Stimulated activated CD4-positive, alpha-beta T cell treated with anti-CD3 and anti-CD28 coated beads, TNF-alpha, amount 100 ng/mL, for 24 hours (primary cell): ENCODE measurements at places on chromosomes 16 and 17.

DNA sequence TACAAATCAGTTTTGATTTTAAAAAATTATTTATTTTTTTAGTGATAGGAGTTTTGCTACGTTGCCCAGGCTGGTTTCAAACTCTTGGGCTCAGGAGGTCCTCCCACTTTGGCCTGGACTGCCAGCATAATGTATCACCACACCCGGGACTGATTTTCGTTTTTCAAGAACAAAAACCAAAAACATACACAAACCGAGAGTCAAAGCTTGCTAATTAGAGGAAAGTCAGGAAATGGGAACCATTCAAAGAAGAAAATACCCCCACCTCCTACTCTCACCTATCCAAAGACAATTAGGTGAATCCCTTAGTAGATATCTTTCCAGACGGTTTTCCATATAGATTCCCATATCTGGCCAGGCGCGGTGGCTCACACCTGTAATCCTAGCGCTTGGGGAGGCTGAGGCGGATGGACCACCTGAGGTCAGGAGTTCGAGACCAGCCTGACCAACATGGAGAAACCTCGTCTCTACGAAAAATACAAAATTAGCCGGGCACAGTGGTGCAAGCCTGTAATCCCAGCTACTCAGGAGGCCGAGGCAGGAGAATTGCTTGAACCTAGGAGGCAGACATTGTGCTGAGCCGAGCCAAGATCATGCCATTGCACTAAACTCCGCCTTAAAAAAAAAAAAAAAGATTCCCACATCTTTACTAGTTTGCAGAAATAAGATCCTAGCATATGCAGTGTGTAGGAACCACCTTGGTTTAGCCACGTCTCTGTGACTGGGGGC is 883 bp upstream of the SPN start:
- DNase-seq: no peak

DNA sequence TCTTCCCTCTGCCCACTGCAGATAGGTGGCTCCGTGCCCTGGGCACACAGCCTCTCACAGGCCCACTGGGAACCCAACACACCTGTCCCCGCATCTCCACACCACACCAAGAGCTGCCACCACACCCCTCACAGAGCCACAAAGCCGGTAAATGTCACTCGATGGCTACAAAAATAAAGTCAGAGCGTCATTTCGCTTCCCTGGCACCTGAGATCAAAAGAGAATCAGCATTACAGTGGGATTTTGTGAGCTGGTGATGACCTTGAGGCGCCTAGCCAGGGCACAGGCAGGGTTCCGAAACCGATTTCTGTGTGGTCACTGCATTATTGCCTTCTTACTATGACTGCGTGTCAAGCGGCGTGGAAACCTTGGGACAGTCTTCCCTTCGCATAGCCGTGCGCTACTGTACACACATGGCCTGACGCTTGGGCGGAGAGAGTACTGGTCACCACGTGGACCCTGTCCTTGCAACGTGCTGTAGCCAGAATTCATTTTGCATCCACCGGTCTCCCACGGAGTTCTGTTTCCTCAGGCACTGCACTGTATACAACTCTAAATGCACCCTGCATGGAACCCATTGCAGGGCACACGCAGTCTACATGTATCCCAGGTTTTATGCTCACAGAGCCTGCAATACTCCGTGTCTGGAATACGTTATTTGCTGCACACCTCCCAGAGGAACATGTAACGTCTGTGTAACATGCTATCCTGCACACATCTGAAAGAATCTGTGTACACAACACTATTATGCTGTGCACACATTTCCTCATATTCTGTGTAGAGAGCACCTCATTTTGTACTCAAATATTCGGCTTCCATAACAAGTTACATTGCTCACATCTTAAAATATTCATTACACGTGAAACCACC is 5.8 kb upstream of the FOXF1 start:
- no peak for DNase-seq

DNA sequence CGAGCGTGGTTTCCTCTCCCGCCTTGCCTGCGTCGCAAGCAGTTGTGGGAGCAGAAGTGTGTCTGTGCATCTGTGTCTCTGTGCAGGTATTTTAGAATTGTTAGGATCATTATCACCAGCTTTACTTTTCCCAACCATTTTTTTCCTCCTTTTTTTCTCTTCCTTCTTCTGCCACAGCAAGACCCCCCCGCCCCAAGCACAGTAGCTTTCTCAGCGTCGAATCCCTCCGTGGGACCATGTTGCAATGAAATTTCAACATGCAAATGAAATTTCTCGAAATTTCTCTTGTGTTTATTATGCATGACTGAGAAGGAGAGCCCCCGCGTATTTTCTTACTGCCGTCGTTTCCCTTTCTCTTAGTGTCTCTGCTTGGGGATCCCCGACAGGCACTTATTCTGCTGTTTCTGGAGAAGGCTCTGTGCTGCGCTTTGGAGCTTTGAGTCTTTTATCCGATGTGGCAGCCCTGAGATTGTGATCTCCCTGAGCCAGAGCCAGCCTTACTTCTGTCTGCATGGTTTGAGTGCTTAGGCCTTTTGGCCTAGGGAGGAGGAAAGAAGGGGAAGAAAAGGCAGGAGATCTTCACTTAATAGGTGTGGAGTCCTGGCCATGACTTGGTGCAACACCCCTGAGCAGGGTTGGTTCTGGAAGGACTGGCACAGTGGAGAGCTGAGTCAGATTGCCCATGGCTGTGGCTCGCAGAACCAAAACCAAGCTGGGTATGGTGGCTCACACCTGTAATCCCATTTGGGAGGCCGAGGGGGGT is 5.0 kb downstream of the ARMC7 start:
- DNase-seq: no peak

DNA sequence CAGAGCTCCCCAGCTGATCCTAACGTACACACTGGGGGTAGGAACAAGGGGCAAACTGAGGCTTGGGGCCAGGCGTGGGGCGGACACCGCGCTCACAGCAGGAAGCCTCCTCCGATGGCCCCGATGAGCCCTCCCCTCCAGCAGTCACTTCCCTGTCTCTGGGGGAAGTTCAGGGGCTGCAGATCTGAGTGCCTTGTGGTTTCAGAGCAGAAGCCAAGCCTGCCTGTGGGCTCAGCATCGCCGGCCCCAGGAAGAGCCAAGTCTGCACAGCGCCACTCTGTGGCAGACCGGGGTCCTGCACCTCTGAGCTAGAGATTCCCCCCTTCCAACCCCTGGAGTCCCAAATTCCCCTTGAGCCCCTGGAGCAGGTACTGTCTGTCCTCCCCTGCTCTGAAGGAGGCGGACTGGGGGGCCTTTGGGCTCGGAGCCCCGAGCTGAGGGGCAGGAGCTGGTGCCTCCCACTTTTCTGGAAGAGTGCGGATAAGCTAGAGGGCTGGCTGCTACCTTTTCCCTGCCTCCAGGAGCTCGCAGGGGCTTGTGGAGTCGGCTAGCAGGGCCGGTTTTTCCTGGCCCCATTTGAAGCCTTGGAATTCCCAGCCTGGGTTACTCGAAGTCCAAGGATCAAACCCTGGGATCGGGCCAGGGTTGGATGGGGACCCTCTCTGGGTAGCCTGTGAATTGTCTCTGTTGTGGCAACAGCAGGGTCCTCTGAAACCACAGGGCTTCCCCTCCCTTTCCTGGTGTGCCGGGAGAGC is 2.9 kb downstream of the GSE1 start:
- DNase-seq: peak; percentile 72

GRCh38 chr17:82952019-82952418 is 112.2 kb upstream of the ZNF750 start:
- DNase-seq: no peak

- peak; percentile 53 for DNase-seq
These were observed 198.6 kb downstream of the RPTOR start for GRCh38 chr17:80743181-80743771.

DNA sequence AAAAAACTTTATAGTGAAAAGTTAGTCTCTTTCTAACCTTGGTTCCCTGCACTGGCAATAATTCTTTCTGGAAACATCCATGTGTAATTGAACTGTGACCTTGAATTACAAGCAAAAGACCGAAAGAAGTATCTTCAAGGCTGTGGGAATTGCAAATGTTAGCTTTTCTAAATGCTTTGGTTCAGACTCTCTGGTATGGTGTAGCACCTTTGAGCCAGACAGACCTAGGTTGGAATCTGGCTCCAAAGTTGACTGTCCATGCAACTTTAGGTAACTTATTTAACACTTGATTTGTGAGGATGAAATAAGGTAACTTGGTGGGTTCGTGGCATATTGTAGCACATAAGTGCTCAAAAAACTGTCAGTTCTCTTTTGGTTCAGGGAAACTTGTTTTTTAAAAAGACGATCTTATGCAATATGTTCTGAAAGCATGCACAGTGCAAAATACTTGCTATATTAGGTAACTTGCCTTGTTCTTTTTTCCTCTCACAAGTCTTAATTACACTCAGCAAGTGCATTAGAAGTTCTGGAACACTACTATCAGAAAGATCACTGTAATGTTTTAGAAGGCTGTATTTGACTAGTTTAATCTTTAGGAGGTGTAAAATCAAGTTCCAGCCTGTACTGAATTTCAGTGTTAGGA is 46.3 kb downstream of the TANGO6 start:
- no peak for DNase-seq

DNA sequence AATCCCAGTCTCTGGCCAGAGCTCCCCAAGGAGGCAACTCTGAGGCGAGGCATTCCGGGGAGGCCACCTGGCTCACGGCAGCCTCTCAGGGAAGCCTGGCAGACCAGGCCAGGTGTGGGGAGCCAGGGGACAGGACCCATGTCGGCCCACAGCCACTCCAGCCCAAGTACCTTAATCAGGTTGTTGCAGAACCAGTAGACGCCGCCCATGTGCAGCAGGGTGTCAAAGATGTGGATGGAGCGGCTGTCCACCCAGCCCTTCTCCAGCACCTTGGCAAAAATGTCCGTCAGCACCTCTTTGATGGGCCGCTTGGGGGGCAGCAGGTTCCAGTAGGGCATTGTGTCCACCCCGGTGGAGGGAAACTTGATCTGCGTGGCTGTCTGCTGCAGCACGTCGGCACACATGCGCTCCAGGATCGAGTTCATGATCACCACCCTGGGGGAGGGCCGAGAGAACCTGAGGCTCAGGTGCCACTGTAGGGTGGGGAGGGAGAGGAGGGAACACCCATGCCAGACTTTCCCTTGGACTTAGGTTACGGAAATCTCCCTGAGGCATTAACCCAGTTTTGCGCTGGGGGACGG is 7.8 kb downstream of the CSF3 start:
- DNase-seq: no peak

DNA sequence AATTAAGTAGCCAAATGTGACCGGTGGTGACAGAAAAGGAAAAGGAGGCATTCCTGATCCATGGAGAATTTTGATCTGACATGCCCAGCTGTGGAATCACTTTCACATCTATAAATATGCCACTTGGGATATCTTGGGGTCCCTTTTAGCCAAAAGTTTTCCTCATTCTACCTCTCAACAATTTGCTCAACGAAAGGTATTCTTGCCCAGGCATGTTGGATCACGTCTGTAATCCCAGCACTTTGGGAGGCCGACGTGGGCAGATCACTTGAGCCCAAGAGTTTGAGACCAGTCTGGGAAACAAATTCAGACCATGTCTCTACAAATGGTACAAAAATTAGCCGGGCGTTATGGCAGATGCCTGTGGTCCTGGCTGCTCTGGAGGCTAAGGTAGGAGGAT is 24.3 kb downstream of the LITAF start:
- DNase-seq: no peak

- DNase-seq: no peak
These were observed 7.6 kb downstream of the RAB40B start for GRCh38 chr17:82690786-82691489.

GRCh38 chr17:67868176-67868575 is 42.9 kb downstream of the BPTF start:
- no peak for DNase-seq

DNA sequence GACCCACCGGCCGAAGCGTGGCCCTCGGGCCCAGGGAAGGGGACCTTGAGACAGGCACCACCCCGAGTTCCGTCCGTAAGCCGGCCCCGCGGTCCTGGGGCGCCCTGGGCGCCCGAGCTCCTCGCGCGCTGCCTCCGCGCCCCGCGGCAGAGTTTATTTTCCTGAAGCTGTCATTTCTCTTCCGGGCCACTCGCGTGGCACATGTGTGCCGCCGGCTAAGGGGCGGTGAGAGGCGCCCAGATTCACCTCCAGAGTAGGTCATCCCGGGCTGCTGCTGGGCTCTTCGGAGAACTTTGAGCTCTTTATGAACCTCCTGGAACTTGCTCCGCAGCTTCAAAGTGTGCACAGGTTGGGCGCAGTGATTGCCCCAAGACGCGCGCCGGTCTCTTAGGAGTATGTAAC is 489 bp downstream of the ZC3H18 start:
- DNase-seq: peak; percentile 39

GRCh38 chr17:74769266-74769855 is 6.8 kb downstream of the NAT9 start:
- no peak for DNase-seq

DNA sequence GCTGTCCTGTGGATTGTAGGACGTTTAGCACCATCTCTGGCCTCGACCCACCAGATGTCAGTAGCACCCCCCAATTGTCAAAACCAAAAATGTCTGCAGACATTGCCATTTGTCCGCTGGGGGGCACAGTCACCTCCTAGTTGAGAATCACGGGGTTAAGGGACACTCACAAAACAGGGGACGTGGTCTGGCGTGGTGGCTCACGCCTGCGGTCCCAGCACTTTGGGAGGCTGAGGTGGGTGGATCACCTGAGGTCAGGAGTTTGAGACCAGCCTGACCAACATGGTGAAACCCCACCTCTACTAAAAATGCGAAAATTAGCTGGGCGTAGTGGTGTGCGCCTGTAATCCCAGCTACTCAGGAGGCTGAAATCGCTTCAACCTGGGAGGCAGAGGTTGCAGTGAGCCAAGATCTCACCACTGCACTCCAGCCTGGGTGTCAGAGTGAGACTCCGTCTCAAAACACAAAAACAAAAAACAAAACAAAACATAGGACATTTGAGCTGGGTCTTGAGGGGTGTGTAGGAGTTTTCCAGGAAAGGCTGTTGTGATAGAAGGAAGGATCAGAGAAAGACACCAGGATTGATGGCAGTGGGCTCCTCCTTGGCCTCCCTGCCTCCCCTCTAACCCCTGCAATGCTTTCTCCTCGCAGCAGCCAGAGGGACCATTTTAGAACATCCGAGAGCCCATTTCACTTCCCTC is 171.8 kb upstream of the GSE1 start:
- no peak for DNase-seq

DNA sequence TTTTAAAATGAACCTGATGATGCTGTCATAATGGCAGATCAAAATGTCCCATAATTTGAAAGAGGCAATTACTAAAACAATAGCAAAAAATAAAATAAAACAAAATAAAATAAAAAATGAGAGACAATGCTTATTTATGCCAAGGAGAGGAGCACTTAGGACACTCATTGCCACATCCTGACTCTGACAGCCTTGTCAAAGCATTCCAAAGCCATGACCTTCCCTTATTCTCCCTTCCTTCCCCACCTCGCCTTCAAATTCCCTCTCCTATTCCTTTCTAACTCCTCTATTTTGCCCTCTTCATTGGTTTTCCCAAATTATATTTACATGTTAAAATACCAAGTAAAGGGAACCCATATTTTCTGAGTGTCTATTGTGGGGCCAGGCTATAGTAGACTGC is 220.0 kb downstream of the CDH13 start:
- DNase-seq: no peak

DNA sequence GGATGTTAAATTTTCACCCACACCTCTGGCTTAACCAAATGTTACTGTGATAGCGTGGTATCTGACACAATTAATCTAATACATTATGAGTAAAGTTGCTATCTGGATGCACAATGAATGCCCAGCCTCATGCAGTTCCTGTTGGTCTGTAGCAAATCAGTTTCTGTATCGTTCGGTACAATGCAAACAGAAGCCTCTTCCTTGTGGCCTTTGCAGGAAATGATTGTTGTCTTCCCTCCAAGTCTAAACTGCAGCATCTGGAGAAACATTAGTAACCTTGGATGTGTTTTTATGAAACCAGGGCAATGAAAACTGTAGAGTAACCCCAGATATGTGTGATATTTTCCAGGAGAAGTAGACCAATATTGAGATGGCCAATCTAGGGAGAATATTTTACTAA is 46.8 kb downstream of the CYB561 start:
- no peak for DNase-seq
